HT1080 (cell line): ENCODE measurements at places on chromosomes 5 and 9.
A peak's percentile ranks its signal among the peaks of the same experiment; 100 is the strongest.

GRCh38 chr9:114737847-114738246, 55.9 kb upstream of the TEX48 start:
- no peak for DNase-seq

DNA sequence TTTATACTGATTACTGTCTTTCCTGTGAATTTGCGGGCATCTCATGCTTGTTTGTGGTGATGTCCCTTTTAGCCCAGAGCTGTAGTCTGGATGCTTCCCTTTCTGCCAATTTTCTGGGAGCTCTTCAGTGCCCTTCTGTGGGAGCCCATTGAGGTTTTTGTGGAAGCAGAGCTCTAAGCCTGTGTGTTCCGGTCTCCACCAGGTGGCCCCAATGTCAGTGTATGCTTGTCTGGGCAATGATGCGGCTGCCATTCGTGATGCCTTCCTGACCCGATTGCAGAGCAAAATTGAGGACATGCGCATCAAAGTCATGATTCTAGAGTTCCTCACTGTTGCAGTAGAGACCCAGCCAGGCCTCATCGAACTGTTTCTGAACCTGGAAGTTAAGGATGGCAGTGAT, 35.1 kb downstream of the SH3GLB2 start:
- DNase-seq = no peak

DNA sequence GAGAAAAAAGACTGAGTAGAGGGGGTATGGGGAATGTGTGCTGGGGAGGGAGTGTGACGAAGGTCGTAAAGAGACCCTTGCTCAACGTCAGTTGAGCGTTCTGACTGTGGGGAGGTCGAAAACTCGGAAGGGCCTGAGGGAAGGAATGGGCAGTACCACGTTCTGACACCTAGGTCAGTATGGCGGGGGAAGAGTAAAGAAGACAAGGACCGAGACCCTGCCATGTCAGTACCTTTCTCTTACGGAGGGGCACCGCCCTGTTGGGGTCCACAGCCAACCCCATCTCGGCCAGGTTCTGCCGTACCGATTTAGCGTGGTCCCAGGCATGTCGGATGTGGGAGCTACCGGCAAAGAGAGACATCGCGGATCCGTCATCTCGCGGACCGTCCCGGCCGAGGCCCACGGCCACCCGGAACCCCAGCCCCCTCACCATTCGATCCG, 375 bp downstream of the NOP16 start:
- peak; percentile 24 for DNase-seq

GRCh38 chr5:36384845-36385244, 83.1 kb upstream of the RANBP3L start:
- DNase-seq = no peak

DNA sequence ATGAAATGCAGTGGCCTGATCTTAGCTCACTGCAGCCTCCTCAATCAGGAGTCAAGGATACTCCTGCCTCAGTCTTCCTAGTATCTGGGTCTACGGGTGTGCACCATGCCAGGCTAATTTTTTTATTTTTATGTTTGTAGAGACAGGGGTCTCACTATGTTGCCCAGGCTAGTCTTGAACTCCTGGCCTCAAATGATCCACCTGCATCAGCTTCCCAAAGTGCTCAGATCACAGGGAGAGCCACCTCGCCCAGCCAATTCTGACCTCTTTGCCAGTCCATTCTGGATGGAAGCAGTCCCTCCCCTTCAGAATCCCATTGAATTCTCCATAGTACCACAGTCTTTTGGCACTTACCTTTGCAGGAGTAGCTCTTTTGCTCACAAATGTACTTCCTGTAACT, 1.7 kb upstream of the CANX start:
- no peak for DNase-seq

DNA sequence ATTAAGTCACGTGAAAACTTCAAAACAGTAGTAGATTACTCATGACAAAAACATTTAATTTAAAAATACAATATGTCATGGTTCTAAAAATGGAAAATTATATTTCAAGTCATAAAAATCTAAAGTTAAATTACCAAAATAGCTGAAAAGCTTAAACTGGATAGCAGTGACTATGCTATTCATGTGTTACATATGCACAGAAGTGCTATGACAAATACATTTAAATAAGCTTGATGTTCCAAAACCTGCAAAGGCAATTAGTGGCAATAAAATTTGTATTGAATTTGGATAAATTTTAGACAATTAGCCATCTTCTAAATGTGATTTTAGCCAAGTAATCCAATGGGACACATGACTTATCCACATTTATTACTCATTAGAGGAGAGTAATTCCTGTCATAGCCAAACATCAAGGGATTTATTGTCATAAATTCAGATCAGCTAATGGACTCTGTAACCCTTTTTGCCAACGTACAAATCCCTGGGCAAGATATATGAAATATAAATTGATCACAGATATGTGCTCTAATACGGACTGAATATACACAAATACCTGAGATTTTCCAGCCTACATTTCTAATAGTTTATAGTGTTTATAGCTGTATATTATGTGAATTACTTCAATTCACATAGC, 419.4 kb downstream of the ISL1 start:
- DNase-seq = no peak

GRCh38 chr9:136119883-136120393, 1.3 kb upstream of the TMEM250 start:
- DNase-seq = no peak

DNA sequence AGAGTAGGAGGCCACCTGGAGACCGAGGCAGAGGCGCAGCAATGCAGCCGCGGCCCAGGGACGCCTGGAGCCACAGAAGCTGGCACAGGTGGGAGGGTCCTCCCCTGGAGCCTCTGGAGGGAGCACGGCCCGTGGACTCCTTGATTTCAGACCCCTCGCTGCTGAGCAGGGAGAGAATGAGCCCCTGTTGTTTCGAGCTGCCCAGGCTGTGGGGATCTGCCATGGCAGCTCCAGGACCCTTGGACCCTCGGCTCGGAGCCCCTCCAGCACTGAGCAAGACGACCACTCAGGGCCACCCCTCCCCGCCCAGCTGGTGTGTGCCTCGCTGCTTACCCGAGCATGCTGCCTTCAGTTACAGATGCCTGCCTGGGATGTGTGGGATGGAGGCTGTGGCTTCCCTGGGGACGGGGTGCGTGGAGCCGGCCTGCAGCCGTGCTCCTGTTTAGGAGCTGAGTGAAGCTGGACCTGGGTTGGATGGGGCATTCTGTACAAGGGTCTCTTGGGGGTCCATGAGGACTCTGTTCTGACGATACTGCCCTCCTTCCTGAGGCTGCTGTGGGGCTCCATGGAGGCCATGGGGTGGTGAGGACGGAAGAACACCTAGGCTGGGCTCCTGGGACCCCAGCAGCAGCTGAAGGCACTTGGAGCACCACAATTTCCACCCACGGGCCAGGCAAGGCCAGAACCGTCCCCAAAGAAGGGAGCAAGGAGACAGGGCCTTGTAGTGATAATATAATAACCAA, 115.1 kb upstream of the LPCAT1 start:
- no peak for DNase-seq

GRCh38 chr9:76351006-76351405, 43.2 kb downstream of the RFK start:
- no peak for DNase-seq

GRCh38 chr9:126932871-126933321, 18.3 kb downstream of the RALGPS1 start:
- no peak for DNase-seq

DNA sequence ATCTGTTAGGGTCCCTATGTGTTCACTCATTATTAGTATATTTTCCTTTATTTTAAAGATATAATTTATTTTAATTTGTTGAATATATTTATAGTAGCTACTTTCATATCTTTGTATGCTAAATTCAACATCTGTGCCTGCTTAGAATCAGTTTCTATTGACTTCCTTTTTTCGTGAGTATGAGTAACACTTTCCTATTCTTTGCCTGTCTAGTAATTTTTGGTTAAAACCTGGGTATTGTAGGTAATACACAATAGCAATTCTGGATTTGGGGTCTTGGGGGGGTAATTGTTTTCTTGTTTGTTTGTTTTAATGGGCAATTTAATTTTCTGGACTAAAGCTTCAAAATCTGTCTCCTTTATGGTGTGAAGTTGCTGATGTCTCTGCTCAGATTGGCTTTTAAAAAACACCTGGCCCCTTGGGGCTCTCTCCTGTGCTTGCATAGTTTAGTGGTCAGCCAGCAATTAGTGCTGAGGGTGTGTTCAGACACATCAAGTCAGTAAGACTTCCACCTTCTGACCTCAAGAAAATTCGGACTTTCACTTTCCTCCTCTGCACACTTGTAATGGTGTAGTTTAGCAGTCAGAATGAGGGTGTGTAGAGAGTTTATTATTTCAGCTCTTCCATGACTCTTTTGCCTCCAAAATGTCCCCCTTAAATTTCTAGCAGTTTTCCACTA, 124.4 kb upstream of the MAP1B start:
- DNase-seq = no peak

DNA sequence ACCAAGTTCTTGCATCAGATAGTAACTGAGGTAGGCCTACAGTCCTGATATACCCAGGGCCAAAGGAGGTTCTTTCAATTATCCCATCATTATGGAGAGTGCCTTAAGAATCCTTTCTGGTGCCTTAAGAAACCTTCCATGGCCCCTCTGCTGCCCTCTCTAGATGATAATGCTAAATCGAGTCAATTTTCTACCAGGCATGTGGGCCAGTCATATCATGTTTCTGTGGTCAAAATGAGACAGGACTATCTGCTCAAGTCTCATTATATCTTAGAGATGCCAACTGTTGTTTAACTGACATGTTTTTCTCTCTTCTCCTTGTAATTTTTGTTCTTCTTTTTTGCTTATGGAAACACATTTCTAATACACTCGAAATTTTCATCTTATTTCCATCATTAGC, 127.6 kb downstream of the EDIL3 start:
- no peak for DNase-seq

DNA sequence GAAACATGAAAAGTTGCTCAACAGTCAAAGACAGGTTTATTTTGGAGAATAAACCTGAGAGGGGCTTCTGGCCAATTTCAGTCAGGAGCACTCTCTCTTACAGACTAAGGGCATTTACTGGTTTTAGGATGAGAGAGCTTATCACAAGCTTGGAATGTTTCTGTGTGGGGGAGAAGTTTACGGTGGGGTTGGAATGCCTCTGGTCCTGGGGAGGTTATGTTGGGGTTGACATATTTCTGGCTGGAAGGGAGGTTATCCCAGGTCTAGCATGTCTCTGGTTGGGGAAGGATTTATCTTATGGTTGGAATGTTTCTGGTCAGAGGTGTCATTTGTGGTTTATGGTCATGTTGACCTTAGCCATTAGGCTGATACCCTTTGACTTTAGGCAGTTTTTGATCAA, 1867.3 kb downstream of the EFNA5 start:
- no peak for DNase-seq

DNA sequence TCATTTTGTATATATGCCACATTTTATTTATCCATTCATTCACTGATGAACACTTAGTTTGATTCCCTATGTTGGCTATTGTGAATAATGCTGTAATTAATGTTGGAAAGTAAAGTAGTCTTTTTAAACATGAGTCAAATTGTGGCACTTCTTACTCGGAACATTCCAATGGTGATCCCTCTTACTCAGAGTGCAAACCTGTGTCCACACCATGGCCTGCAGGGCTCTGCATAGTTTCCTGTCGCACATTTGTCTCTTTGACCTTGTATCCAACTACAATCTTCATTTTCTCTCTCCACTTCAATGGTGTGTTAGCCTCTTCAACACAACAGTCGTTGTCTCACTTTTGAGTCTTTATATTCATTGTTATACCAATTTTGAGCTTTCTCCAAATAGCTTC, 98.1 kb upstream of the PAPPA start:
- DNase-seq = no peak

DNA sequence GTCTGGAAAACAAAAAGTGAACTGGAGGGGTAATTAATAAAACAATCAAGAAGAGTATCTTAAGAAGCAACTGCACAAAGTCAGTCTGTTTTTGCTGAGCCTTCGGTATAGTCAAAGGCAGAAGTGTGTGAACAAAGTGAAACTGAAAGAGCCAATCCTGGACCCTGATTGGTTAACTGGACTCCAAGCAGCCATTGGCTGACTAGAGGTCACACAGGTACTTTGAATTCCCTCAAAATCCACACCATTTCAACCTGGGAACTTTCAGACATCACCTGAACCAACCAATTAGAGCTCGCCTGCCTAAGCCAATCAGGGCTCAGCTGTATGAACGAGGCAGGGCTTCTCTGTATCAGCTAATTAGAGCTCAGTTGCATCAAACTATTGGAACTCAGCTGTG, 286.7 kb downstream of the TLE4 start:
- peak; percentile 72 for DNase-seq

- DNase-seq = no peak
Observed at GRCh38 chr5:123092696-123093095, 3.7 kb downstream of the PRDM6 start.

GRCh38 chr9:131179561-131180219, 54.3 kb downstream of the NUP214 start:
- DNase-seq = peak; percentile 46

DNA sequence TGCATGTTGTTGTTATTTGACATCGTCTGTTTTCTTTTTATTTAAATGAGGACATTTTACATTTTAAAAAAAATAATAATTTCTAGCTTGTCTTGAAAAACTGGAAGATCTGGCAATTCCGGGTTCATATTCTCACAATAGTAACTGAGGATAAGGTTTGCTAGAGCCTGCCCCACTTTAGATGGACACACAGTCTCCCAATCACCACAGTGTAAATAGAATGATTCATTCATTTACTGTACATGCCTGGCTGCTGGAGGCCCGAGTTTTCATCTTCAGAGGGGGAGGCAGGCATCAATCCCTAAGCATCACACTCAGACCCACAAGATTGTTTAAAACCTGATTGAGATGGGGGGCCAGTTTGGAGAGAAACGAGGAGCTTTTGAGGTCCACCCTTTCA, 2039.7 kb upstream of the WWC1 start:
- peak; percentile 20 for DNase-seq

DNA sequence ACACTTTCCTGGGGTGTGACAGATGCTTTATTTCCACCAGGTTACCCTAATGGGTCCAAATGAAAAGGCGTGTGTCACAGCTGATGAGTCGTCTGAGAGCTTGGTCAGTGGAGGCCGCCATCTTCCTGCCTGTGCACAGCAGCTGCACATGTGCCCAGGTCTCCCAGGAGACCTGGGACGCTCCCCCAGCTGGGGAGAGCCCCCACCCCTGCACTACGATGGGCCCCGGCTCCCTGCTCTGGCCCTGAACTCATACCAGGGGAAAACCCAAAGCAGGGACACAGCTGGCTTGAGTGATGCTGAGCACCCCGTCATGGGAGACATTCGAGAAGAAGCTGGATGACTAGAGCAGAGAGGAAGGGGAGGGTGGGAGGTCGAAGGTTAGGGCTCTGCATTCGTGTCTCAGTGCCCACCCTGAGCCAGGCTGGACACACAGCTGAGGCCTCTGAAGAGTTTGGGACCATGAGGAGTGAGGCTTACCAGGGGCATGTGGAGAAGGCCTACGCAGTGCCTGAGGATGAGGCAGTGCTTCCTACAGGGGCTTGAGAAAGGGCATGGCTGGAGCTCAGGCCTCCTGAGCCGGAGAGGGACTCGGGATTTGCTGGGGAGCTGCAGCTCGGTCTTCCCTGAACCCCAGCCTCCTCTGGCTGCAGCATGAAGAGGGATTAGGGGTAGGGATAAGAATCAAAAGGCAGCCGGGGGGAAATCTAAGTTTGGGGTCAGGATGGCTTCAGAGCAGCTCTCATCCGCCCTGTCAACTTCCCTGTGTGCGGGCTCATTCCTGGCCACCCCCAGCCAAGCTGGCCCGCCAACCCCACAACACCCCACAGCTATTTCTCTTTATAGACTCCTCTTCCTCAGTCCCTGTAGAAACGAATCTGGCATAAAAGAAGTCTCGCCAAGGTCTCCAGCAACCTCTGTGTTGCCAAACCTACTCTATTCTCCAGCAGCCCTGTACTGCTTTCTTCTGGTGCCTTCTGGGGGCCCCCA, 42.2 kb upstream of the RNU6ATAC start:
- no peak for DNase-seq
